ENCODE measurements at places on chromosomes 5 and 9.

DNA sequence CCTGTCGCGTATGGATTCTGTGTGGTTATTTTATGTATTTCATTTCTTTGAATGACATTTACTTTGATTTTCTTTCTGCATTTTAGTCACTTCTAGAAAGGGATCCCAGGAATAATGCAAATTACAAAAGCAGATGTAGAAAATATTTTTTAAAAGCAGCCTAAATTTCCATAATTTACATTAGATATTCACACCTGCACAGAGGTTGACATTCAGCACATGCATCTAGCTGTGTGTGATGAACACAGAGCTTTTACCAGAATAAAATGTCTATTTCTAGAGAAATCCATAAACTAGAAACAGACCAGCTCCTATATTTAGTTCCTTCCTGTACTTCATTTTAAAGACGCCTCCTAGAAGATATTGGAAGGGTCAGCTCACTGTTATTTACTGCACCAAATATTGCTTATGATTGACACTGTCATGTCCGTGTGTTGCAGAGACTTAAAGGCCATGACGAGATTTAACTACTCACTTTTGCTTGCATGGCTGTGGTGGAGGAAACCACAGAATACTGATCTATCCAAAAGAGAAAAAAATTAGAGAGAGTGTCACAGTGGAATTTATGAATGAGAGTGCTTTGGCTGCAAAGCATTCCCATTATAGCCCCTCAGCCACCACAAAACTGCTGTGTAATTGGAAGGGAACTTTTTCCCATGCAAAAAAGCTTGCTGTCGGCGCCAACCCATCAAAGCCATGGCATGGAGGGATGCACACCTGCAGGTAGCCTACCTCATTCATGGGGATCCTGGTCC is 58.1 kb downstream of the EBF1 start:
- DNase-seq: no peak

GRCh38 chr9:109912082-109912582 is 132.1 kb downstream of the PALM2AKAP2 start:
- DNase-seq: peak; percentile 11

- DNase-seq: no peak
Observed at GRCh38 chr5:160605266-160605665, 183.6 kb downstream of the PTTG1 start.

GRCh38 chr9:99415606-99416005 is 193.5 kb downstream of the SEC61B start:
- no peak for DNase-seq

- DNase-seq: no peak
Observed at GRCh38 chr5:87524217-87524616, 111.5 kb upstream of the CCNH start.

- no peak for DNase-seq
Observed at GRCh38 chr9:4983601-4984165, 1.4 kb upstream of the JAK2 start.

- DNase-seq: no peak
Observed at GRCh38 chr5:111227801-111228200, 3.6 kb downstream of the CAMK4 start.

- no peak for DNase-seq
Observed at GRCh38 chr9:124899845-124900244, 37.9 kb downstream of the ARPC5L start.

- no peak for DNase-seq
Observed at GRCh38 chr9:114888607-114889006, 41.8 kb downstream of the TNFSF8 start.

- DNase-seq: no peak
Observed at GRCh38 chr9:135394131-135394530, 85.5 kb upstream of the PPP1R26 start.

DNA sequence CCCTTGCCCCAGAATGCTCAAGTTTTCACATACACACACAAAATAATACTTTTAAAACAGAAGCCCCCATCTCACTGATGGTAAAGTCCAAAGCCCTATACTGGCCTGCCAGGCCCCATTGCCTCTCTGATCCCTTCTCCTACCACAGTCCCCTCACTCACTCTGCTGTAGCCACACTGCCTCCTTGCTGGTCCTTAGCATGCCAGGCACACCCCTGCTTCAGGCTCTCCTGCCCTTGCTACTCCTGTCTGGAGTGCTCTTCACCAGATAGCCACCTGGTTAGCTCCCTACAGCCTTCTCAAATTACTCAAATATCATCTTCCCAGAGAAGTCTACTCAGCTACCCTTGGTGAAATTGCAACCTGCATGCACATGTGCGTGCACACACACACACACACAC is 177.5 kb downstream of the C5orf15 start:
- no peak for DNase-seq

DNA sequence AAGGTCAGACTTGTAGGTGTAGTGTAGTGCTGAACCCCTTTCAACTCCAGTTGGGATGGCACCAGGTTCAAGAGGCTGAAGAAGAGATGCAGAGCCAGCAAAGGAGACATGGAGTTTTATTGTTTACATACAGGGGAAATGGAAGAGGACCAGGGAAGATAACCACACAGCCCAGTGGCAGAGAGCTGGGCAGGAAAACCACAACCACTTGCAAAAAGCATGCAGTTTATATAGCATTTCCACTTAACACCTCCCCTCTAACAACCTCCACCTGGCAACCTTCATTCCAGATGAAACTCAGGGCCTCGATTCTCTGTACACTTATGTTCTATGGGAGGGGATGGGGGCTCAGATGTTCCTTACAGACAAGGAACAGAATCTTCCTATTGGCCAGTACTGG is 56.9 kb downstream of the SNX24 start:
- DNase-seq: no peak

Data from RKO (cell line).